ENCODE measurements at places on chromosomes 12 and 14.

GRCh38 chr12:109214131-109214530 lies 95.0 kb downstream of the FOXN4 start:
- no peak for DNase-seq

GRCh38 chr12:94649349-94650142 lies 811 bp downstream of the TMCC3 start:
- DNase-seq: peak; percentile 44

GRCh38 chr12:102118874-102119273 lies 1.0 kb downstream of the NUP37 start:
- DNase-seq: no peak

GRCh38 chr12:133023566-133023965 lies 13.7 kb upstream of the ZNF84 start:
- no peak for DNase-seq

DNA sequence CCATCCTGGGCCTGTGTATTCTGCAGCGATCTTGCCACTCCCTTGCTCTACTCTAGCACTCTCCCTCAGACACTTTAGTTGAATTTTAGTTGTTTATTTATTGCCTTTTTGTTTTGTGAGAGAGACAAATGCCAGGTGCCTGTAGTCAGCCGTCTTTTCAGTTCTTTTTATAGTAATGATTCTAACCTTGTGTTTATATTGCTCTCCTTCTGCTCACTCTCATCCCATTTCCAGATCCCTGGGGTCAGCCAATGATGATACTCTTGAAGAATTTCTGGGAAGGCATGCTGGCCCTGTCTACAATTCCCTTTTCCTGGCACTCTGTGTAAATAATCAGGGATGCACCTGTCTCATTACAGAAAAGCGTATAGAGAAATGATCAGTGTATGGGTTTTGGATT lies 334.1 kb upstream of the MIS18BP1 start:
- DNase-seq: no peak

DNA sequence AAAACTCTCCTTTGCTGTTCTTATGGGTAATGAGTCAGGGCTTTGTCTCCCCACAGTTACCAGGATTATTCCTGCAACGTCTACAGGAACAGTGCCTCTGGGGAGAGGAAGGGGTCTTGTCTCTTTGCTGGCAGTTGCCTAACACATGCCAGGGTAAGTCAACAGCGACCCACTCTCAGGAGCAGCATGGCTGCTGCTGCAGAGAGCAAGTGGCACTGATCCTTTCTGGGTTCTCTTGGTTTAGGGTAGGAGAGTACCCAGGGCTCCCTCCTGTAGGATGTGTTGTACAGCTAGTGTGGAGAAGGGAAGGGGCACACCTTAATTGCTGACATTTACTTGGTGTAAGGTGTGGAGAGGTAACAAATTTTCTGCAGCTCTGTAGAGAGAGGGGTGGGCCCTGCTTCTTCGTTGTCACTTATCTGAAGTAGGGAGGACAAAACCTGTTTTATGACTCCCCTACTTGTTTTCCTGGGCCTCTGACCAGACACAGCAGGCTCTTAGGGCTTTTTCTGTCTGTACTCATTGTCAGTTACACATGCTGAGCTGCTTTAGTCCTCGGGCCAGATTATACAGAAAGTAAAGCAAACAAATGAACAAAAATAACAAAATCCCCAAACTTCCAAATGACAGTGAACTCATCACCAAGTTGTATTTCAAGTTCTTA lies 168.2 kb downstream of the ACSS3 start:
- DNase-seq: no peak

DNA sequence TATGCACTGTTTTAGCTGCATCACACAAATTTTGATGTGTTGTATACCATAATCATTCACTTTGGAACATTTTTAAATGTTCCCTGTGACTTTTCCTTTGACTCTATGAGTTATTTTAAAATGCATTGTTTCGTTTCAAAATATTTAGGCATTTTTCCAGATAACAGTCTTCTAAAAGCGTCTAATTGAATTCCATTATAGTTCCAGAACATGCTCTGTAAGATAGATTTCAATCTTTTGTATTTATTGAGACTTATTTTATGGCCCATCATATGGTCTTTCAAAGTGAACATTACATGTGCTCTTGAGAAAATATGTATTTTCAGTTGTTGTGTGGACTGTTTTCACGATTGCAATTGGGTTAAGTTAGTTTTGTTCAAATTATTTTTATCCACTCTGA lies 98.7 kb upstream of the ARHGAP5 start:
- no peak for DNase-seq

Data from hematopoietic multipotent progenitor cell treated with erythropoietin and hydrocortisone succinate and interleukin-3 and kit ligand, for 4 days (in vitro differentiated cells).